ENCODE measurements at places on chromosomes 11 and 22.

GRCh38 chr22:46121523-46122287 lies 28.6 kb upstream of the PPARA start:
- no peak for DNase-seq

DNA sequence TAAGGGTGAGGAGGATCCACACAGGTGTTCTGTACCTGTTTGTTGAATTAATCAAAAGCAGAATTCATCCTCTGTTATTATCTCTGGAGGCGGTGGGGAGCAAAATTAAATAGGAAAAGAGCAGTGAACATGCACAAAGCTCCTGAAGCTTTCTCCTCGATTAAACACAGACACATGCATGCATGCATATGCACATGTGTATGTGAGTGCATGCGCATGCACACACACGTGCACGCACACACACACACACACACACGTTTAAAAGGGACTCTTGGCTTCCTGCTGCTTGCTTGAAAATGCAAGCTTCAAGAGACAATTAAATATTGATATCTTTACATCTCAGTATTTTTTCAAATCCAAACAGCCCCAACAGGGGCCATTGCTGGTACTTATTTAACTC lies 462.1 kb downstream of the BUD13 start:
- no peak for DNase-seq

- no peak for DNase-seq
Measured at GRCh38 chr11:86021377-86021776, 47.5 kb downstream of the PICALM start.

DNA sequence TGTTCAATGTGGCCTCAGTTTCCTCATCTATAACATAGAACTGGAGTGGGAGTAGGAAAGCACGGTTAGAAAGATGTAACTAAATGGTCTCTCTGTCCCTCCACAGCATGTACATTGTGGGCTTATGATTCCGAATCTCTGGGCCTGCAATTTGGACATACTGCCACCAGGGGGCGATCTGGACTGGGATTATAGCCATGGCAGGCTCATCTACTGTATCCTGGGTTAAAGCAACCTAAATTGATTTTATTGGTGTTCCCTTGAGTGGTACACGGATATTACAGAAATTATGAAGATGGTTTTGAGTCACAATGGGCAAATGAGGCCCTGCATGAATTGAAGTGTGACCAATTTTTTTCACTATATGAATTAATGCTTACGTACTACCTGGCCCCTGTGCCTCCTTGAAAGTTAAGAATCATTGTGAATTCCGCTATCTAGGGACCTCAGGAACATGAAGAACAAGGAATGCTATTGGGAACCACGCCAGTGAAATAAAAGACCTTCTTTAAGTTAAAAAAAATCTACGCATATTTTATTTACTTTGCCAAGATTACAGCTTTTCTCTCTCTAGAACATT lies 32.9 kb downstream of the TST start:
- no peak for DNase-seq

- DNase-seq = no peak
Measured at GRCh38 chr22:48018346-48018745, 1255.9 kb downstream of the TBC1D22A start.

GRCh38 chr11:75338516-75339208 lies 12.8 kb downstream of the ARRB1 start:
- no peak for DNase-seq

DNA sequence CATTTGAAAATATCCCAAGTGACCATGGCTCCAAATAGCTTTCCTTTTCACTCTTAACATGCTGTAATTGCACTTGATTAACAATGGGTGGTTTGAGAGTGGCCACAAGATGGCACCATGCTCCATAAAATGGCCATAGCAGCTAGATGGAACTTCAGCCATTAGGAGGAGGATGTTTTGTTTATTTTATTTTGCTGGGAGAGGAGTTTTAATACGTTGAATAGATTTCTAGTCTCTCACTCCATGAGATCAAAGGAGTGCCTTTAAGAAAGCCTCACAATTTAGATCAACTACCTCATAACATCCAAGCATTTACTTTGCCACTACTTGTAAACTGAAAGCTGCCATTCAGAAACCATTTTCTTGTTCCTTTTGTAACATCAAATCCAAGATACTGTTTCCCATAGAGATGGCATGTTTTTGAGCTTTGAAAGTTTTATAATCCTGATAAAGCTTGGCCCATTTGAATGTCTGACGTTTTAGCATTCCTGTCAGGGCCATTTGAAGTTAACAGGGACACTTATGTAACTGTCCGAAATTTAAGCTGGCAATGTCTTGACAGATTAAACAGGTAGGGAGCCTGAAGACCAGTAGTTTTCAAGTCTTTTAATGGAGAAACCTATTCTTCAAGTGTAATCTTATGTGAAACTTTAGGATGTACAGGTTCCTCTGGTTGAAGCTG lies 4.7 kb downstream of the FEN1 start:
- DNase-seq = no peak

- DNase-seq = no peak
Measured at GRCh38 chr11:125083312-125084056, 20.4 kb downstream of the SLC37A2 start.

DNA sequence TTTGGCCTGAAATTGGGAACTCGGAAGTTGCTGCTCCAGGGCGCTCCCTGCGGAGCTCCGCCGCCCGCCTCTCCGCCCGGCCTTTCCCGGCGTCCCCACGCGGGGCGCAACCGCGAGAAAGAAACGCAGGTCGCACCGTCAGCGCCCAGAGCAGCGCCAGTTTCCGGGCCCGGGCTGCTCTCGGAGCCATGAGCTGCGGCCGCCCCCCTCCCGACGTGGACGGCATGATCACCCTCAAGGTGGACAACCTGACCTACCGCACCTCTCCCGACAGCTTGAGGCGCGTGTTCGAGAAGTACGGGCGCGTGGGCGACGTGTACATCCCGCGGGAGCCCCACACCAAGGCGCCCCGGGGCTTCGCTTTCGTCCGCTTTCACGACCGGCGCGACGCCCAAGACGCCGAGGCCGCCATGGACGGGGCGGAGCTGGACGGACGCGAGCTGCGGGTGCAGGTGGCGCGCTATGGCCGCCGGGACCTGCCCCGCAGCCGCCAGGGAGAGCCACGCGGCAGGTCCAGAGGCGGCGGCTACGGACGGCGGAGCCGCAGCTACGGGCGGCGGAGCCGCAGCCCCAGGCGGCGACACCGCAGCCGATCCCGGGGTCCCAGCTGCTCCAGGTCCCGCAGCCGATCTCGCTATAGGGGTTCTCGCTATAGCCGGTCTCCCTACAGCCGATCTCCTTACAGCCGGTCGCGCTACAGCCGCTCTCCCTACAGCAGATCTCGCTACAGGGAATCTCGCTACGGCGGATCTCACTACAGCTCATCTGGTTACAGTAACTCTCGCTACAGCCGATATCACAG lies 521 bp downstream of the SRSF8 start:
- no peak for DNase-seq

DNA sequence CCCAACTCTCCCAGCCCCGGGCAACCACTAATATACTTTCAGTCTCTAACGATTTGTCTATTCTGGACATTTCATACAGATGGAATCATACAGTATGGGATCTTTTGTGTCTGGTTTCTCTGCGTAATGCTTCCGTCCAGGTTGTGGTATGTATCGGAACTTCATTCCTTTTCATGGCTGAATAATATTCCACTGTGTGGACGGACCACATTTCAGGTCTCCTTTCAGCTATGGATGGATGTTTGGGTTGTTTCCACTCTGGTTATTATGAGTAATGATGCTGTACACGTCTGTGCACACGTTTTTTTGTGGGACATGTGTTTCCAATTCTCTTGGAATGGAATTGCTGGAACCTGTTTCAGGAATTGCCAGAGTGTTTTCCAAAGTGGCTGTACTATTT lies 17.4 kb upstream of the CPT1A start:
- no peak for DNase-seq

- DNase-seq = no peak
Measured at GRCh38 chr11:29734287-29734686, 282.5 kb downstream of the KCNA4 start.

DNA sequence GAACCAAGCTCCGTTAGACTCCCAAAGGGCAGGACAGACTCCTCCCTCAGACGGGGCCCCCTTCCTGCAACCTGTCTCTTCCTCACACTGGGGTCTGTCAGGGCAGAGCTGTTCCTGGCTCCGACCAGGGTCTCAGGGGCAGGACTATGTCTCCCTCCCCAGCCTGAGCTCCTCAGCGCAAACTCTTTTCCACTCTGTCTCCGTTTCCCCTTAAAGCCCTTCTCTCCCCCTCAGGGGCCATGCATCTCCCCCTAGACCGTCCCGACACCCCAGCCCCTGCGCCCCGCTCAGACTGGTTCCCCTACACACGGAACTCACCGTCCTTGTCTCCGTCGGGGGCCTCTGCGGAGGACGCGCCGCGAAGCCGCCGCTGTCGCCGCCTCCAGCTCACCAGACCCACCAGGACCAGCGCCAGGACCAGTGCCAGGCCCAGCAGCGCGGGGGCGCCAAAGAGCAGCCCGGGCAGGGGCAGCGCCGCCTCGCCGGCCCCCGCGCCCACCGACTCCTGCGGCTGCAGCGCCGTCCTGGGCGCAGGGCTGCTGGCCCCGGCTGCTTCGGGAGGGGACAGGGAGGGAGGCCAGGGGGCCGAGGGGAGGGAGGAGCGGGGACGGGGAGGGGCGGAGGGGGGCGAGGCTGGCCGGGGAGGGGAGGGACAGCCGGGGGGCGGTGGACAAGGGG lies 684 bp downstream of the TNFRSF13C start:
- DNase-seq = no peak

- DNase-seq = no peak
Measured at GRCh38 chr11:20483931-20484330, 96.4 kb downstream of the PRMT3 start.

- DNase-seq = no peak
Measured at GRCh38 chr22:37033605-37034430, 14.3 kb downstream of the MPST start.

- DNase-seq = no peak
Measured at GRCh38 chr11:44885919-44886789, 64.5 kb downstream of the TP53I11 start.

GRCh38 chr11:118046051-118046963 lies 30.6 kb upstream of the TMPRSS4 start:
- no peak for DNase-seq

DNA sequence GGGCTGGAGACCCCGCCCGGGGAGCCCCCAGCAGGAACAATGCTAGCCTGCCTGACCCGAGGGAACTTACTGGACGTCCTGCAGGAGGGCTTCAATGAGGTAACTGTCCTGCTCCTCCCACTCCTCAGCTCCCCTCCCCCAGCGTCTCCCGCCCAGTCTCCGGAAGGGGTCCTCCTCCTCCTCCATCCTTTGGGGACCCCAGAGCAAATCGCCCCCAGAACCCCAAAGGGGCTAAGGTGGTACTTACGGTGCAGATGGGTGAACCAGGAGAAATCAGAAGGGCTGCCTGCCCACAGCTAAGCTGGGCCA lies 272 bp downstream of the DIXDC1 start:
- no peak for DNase-seq

GRCh38 chr22:24437091-24437490 lies 9.7 kb downstream of the ADORA2A start:
- no peak for DNase-seq

GRCh38 chr11:117538263-117539135 lies 210.8 kb downstream of the CEP164 start:
- DNase-seq = no peak

- DNase-seq = no peak
Measured at GRCh38 chr22:32446321-32446720, 17.9 kb downstream of the BPIFC start.

DNA sequence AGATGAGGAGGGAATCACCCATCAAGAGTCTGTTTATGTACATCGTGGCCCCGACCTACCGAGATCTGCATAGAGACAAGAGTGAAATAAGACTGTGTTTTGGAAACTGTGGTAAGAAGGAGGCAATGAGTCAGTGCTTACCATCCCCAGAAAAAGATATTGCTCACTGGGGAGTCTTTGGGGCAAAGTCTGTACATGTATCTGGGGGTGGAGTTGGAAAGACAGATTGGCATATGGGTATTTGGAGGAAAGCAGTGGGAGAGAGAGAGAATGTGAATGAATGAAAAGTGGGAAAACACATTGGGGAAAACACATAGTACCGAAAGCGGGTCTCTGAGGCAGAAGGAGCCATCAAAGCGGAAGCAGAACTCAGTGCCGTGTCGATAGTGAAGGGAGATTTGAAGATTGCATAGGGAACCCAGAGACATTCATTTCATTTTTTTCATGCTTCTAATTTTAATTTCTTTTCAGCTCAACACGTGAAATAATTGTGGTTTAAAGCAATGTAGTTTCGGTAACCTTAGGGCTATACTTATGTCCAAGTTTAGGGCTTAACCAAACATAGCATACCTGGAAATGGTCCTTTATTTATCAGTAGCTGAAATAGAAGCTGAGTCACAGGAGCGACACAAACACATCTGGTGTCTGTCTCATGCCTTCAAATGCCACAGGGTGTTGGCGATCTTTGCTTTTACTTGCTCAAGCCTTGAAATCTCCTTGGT lies 98.6 kb upstream of the CD44 start:
- no peak for DNase-seq

DNA sequence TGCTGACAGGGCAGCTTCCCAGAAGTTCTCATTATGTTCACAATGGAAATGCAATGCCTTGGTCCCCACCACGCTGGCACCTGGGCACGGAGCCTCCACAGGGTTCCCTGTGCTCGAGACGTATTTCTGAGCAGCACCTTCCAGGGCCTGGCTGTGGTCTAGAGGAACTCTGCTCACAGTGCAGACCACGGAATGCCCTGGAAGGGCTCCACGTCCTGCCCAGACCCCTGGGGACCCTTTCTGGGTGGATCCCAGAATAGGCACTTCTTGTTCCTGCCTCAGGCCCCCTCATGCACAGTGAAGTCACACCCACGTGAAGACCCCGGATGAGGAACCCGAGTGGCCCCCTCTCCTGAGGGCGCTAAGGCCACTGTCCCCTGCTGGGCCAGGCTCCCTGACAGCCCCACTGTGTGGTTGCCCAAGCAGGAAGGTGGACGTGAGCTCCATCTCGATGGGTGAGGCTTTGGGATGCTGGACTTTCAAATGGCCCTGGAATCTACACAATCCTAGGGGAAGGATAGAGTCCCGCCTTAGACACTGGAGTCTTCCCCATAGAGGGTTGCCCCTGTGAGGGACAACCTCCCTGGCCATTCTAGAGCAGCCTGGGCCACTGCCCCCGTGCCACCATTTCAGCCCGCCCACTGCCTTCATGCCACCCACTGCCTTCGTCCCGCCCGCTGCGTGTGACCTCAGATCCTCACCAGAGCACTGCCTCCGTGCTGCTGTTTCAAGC lies 1106.8 kb downstream of the BRD1 start:
- DNase-seq = no peak
